ENCODE measurements at places on chromosomes 4 and X.

GRCh38 chr4:102868153-102868780, 525 bp upstream of the CISD2 start:
- DNase-seq: no peak

- DNase-seq: no peak
Measured at GRCh38 chrX:20455001-20455400, 188.3 kb upstream of the RPS6KA3 start.

DNA sequence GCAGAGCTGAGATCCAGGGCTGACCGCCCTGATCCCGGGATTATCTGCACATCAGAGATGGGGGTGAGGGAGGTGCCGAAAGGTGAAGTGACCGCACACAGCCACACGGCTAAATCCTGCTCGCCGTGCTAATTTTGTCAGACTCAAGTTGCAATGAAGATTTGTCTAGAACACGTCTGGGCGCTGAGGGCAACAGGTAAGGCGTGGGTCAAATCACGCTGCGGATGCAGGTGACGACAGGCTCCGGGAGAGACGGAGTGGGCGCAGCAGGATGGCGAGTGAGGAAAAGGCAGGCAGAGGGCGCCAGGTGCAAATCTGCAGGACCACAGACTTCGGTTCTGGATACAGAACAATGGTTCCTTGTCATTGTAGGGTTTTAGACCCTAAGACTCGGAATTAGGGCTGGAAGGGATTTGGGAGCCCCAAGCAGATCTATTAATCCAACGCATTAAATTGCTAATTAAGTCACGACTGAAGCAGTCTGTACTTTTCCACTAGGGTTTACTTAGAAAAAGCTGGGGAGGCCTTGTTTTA, 1.9 kb upstream of the TBC1D14 start:
- no peak for DNase-seq

DNA sequence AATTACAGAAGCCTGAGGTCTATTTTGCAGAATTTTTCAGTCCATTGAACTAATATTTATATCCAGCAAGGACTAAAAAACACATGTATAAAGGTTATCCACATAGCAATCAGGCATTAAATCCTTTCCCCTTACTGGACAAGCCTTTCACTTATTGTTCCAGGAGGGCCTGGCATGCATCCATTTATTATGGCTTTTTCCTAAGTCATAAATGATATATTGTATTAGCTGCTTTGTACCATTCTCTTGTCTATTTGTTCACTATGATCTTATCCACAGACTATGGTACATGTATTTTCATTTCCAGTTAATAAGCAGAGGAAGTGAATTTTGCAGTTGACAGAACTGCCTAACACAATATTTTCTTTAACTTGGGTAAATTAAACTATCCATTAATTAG, 105.4 kb upstream of the ANK2 start:
- DNase-seq: no peak

- DNase-seq: no peak
Measured at GRCh38 chrX:153477901-153478300, 7.5 kb upstream of the HAUS7 start.

GRCh38 chr4:137526681-137527080, 5.6 kb downstream of the PCDH18 start:
- DNase-seq: no peak

DNA sequence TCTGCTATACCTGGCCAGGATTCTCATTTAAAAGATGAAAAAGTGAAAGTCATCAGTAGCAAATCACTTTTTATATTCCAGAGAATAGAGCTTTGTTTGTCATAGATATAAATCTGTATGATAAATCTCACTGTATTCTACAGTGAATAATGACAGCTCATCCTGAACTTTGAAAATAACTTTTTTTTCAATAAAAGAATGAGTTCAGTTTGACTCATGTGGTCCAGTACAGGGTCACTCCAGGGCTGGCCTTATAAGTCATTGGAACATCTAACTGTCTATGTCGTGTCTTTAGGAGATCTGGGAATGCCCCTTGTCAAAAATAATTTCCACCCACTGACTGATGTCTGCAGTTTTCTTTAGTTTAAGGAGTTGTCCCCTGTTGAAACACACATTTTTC, 18.5 kb upstream of the CXCL8 start:
- no peak for DNase-seq

GRCh38 chrX:151402719-151403390, 5.8 kb downstream of the VMA21 start:
- peak; percentile 23 for DNase-seq

GRCh38 chr4:78939667-78940008, 400 bp upstream of the PAQR3 start:
- DNase-seq: no peak

GRCh38 chr4:143381189-143382118, 44.8 kb downstream of the GAB1 start:
- DNase-seq: peak; percentile 43

- no peak for DNase-seq
Measured at GRCh38 chr4:70936200-70936787, 34.1 kb downstream of the MOB1B start.
